Testis (tissue), 5 donors: ENCODE measurements at places on chromosomes 2 and 18. TPM values are rescaled to one million over a fixed set of nuclear protein-coding genes. Genes with fewer than 3 reads are reported as not detected.

GRCh38 chr2:128782411-128783192, 463.9 kb upstream of the HS6ST1 start:
- H3K36me3 ChIP-seq, result no peaks in the 10 kb centered on the region
- no peak overlapping the region for H3K4me3 ChIP-seq
- H3K27ac ChIP-seq, result no peak overlapping the region
- no peaks in the 10 kb centered on the region for H3K27me3 ChIP-seq
- H3K4me1 ChIP-seq, result no peaks in the 10 kb centered on the region

- no peaks in the 10 kb centered on the region for H3K36me3 ChIP-seq
- DNase-seq, result no peak
- H3K4me3 ChIP-seq, result no peak overlapping the region
- no peak overlapping the region for H3K27ac ChIP-seq
These were observed 838.1 kb upstream of the ACVR2A start for GRCh38 chr2:147006736-147007141.

- no peaks in the 10 kb centered on the region for H3K27me3 ChIP-seq
- no peak for DNase-seq
- no peaks in the 10 kb centered on the region for H3K36me3 ChIP-seq
- H3K27ac ChIP-seq, result no peak overlapping the region
These were observed 745.9 kb upstream of the FAM98A start for GRCh38 chr2:34345030-34345429.

DNA sequence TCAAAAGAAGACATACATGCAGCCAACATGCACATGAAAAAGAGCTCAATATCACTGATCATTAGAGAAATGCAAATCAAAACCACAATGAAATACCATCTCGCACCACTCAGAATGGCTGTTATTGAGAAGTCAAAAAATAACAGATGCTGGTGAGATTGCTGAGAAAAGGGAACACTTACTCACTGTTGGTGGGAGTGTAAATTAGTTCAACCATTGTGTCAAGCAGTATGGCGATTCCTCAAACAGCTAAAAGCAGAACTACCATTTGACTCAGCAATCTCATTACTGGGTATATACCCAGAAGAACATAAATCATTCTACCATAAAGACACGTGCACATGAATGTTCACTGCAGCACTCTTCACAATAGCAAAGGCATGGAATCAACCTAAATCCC, 95.5 kb upstream of the XIRP2 start:
- no peak for DNase-seq
- no peak overlapping the region for H3K27ac ChIP-seq
- no peaks in the 10 kb centered on the region for H3K27me3 ChIP-seq

Gene GLB1L
- total RNA-seq, result 109 TPM

Gene MC2R
- total RNA-seq, result not detected

Gene MBD1
- total RNA-seq, result 200 TPM

GRCh38 chr18:48901145-48902022, 49.4 kb downstream of the SMAD7 start:
- no peak overlapping the region for H3K4me3 ChIP-seq
- H3K4me1 ChIP-seq, result peaks cover 14% of the 10 kb centered on the region
- H3K36me3 ChIP-seq, result no peaks in the 10 kb centered on the region
- DNase-seq, result no peak

- H3K4me3 ChIP-seq, result no peak overlapping the region
- no peaks in the 10 kb centered on the region for H3K36me3 ChIP-seq
- no peak for DNase-seq
- H3K4me1 ChIP-seq, result no peaks in the 10 kb centered on the region
- no peaks in the 10 kb centered on the region for H3K27me3 ChIP-seq
- no peak overlapping the region for H3K27ac ChIP-seq
These were observed 684.8 kb downstream of the RNF144A start for GRCh38 chr2:7601990-7602389.

Gene CDH19
- 5.2 TPM for total RNA-seq

GRCh38 chr2:37468170-37468569, 123.7 kb downstream of the QPCT start:
- H3K27ac ChIP-seq, result no peak overlapping the region
- no peaks in the 10 kb centered on the region for H3K4me1 ChIP-seq
- no peaks in the 10 kb centered on the region for H3K27me3 ChIP-seq
- no peak overlapping the region for H3K4me3 ChIP-seq

Gene SCN2A
- 1.7 TPM for total RNA-seq

Gene GALNT13
- 2.2 TPM for total RNA-seq

GRCh38 chr2:47041063-47041462, 114.0 kb downstream of the STPG4 start:
- no peak overlapping the region for H3K27ac ChIP-seq
- peaks cover 57% of the 10 kb centered on the region for H3K4me1 ChIP-seq
- no peaks in the 10 kb centered on the region for H3K36me3 ChIP-seq
- no peaks in the 10 kb centered on the region for H3K27me3 ChIP-seq
- DNase-seq, result peak; percentile 66

GRCh38 chr18:34158881-34159690, 65.6 kb downstream of the NOL4 start:
- no peaks in the 10 kb centered on the region for H3K27me3 ChIP-seq
- no peak overlapping the region for H3K27ac ChIP-seq
- no peaks in the 10 kb centered on the region for H3K4me1 ChIP-seq

- DNase-seq, result no peak
- no peaks in the 10 kb centered on the region for H3K36me3 ChIP-seq
- no peak overlapping the region for H3K4me3 ChIP-seq
- no peaks in the 10 kb centered on the region for H3K4me1 ChIP-seq
These were observed 207.9 kb upstream of the ACVR2A start for GRCh38 chr2:147636886-147637285.

DNA sequence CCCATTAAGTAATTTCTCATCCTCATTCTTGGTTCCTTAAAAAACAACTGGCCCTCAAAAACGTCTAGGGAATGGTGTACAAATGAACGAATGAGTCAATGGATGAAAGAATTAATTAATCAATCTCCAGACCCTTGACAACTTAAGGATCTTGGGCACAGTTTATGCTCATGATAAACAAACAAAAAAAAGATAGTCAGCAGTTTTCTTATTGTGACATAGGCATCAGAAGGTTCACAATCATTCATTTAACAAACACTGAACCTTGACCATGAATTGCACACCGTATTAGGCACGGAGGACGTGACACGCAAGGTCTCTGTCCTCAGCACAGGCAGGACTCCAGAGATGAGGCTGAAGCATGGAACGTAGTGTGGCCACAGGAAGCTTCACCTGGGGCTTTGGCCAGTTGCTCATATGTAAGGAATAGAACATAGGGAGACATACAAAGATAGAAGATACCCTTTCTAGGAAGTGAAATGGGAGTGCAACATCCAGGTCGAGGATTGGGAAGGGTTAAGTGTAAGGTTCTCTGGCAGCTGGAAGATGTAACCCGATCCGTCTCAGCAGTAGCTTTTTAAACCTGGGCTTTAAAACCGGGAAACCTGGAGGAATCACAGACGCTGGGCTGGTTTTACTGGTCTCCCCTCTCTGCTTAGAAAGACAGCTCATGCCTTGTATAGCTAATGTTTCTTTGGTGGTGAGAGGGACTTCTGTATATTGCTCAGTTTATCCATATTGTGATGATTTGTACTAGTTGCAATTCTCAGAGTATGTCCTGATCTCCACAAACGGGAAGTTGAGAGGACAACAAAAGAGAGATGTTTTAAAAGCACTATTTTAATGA, 8.9 kb upstream of the LTBP1 start:
- H3K4me1 ChIP-seq, result no peaks in the 10 kb centered on the region
- H3K36me3 ChIP-seq, result no peaks in the 10 kb centered on the region
- no peak overlapping the region for H3K27ac ChIP-seq
- DNase-seq, result no peak
- H3K4me3 ChIP-seq, result no peak overlapping the region
- no peaks in the 10 kb centered on the region for H3K27me3 ChIP-seq

Gene RAB17
- total RNA-seq, result 3.2 TPM

DNA sequence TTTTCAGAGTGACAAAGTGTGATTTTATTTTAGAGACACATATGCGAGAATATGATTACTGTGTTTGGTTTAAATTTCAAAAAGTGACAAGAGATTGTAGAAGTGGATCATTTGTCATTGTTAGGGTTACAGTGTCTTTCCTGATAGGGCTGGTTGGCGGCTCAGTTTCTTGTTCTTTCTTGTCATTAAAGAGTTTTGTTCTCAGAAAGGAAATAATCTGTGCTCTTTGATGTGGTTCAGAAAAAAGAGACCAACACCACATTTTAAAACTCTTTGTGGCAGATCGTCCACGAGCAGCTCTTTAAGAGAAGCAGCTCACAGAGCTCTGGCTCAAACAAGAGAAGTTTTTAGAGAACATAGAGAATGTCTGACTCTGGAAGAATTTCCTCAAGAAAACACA, 45.6 kb upstream of the ZNF532 start:
- DNase-seq, result no peak
- H3K4me1 ChIP-seq, result no peaks in the 10 kb centered on the region
- H3K36me3 ChIP-seq, result no peaks in the 10 kb centered on the region

DNA sequence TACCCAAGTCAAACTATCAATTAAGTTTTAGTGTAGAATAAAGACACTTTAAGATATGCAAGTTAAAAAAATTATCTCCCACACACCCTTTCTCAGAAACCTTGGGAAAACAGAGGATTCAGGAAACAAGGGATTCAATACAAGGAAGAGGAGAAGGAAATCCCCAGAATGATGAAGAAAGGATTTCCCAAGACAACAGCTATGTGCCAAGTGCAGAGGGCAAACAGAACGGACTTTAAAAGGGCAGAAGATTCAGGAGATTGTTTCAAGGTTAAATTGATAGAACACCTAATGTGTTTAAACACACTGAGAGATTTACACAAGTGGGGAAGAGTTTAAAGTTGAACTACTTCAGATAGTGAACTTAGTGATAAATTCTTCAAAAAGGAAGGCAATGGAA, 71.5 kb upstream of the EPAS1 start:
- H3K4me3 ChIP-seq, result no peak overlapping the region
- no peak overlapping the region for H3K27ac ChIP-seq
- no peaks in the 10 kb centered on the region for H3K4me1 ChIP-seq

DNA sequence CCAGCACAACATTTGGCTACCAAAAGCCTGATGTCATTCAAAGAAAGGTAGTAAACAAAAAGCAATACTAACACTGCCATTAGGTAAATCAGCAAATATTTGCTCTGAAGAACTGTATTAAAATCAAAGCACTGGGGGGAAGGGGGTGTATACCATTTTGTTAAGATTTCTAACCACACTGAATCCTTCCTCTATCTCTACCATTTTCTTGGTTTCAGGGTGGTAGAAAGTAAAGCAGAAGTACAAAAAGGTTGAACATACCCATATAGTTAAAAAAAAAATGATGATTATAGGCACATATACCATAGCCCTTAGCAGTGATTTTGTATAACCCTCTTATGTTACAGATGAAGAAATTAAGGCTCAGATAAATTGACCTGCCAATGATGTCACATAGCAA, 437.6 kb downstream of the ZEB2 start:
- H3K4me1 ChIP-seq, result peaks cover 5% of the 10 kb centered on the region
- no peaks in the 10 kb centered on the region for H3K27me3 ChIP-seq
- no peak overlapping the region for H3K4me3 ChIP-seq
- H3K27ac ChIP-seq, result no peak overlapping the region

DNA sequence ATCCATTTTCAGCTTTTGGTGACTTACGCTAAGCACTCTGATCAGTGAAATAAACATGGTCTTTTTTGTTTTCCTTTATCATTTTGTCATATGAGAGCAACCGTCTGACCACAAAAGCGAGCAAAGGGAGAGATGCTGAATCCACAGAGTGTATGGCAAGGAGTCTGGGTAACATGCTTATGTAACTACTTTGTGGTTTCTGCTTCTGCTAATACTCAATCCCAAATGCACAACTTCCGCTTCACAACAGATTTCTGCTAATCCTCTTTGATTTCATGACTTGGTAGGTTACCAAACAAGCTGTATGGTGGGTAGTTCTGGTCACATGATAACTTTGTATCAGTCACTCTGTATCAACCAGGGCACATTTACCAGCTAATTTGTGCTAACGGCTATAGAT, 908.4 kb upstream of the CRIM1 start:
- no peak overlapping the region for H3K27ac ChIP-seq
- no peaks in the 10 kb centered on the region for H3K36me3 ChIP-seq
- H3K27me3 ChIP-seq, result no peaks in the 10 kb centered on the region
- no peak for DNase-seq
- no peak overlapping the region for H3K4me3 ChIP-seq

- no peak overlapping the region for H3K27ac ChIP-seq
- no peaks in the 10 kb centered on the region for H3K27me3 ChIP-seq
- H3K36me3 ChIP-seq, result no peaks in the 10 kb centered on the region
These were observed 544.1 kb upstream of the CDH7 start for GRCh38 chr18:65206551-65207260.

Gene SERPINB13
- not detected for total RNA-seq

GRCh38 chr2:3222636-3223035, 155.0 kb downstream of the EIPR1 start:
- H3K27ac ChIP-seq, result no peak overlapping the region
- H3K36me3 ChIP-seq, result no peaks in the 10 kb centered on the region
- no peaks in the 10 kb centered on the region for H3K27me3 ChIP-seq

DNA sequence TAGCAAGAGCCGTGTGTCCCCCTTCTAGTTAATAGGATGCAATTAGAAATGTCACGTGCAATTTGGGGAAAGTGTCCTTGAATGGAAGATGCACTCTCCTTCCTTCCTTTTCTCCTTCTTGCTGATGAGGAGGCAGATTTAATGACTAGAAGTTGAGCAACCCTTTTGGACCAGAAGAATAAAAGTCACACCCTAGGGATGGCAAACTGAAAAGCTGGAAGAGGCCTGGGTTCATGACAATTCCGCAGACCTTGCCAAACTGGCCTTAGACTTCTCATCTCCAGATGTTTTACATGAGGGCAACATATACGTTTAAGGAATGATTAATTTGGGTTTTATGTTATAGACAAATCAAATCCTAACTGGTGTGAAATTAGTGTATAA, 38.6 kb upstream of the NCOA1 start:
- no peaks in the 10 kb centered on the region for H3K4me1 ChIP-seq
- H3K27ac ChIP-seq, result peak overlapping the region; percentile 11
- DNase-seq, result no peak
- no peaks in the 10 kb centered on the region for H3K36me3 ChIP-seq
- H3K27me3 ChIP-seq, result no peaks in the 10 kb centered on the region

Gene ZDBF2
- 17.7 TPM for total RNA-seq

Gene VWA3B
- 81.6 TPM for total RNA-seq

DNA sequence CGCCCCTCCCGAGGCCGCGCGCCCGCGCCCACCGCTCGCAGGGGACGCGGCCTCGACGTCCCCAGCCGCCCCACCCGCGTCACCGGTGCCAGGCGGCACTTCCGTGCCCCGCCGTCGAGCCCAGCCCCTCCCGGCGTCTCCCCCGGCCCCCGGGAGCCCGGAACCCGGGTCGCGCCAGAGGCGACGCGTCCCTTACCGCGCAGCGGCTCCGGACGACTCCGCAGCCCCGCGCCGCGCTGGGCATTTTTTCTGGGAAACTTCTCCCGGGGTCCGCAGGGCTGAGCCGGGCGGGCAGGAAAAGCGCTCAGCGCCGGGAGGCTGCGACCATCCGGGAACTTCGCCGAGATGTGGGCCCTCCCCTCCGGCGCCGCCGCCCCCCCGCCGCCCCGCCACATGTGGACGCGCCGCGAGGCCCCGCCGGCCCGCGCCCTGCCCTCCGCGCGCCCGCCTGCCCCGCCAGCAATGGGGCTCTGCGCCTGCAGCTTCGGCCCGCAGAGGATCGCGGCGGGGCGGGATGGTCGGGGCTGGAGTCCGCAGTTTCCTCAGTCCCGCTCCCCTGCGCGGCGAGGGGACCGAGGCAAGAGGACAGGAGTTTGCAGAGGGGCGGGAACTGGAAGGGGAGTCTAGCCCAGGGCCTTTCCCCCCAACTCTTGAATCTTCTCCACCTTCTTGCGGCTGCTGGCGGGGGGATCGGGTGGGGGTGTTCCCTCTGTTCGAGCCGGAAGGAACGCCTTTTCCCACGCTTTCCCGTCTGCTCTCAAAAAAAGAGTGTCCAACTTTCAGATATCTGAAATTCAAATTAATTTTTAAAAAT, 81.5 kb downstream of the CHRNA1 start:
- no peaks in the 10 kb centered on the region for H3K27me3 ChIP-seq
- no peaks in the 10 kb centered on the region for H3K36me3 ChIP-seq
- DNase-seq, result peak; percentile 75
- peak overlapping the region; percentile 84 for H3K27ac ChIP-seq
